ENCODE measurements at places on chromosomes 11 and 22.
A peak's percentile ranks its signal among the peaks of the same experiment; 100 is the strongest.

DNA sequence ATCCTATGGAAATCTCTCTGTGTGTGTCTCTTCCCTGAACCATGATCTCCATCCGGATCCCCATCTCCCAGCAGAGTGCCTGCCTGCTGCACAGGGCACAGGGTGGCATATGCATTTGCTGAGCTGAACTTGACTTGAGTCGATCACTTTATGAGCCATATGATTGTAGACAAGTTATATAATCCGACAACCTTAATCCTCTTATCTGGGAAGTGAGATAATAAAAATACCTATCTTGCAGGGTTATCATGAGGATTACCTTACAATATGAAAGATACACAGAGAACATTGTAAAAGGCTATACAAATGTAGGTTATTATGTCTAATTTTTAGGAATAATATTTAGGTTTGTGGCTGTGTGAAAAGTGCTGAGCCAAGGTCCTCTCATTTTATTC is 124.5 kb downstream of the ST3GAL4 start:
- DNase-seq: no peak

DNA sequence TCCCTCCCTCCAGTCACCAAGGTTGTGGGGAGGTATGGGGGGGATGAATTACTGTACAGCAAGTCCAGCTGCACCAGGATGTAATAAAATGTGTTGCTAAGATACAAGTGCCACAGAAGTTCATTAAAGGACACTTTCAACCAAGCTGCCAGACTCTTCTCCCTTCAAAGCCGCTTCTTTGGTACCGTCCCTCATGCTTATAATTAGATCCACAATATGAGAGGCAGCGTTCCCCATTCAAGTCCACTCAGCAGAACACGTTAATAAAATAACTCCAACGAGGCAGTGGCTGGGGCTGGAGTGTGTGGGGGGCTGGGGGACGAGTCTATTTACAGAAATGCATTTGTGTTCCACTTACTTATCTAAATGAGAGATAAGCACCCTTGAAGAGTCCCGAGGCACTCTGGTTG is 14.7 kb downstream of the PHF21B start:
- no peak for DNase-seq

DNA sequence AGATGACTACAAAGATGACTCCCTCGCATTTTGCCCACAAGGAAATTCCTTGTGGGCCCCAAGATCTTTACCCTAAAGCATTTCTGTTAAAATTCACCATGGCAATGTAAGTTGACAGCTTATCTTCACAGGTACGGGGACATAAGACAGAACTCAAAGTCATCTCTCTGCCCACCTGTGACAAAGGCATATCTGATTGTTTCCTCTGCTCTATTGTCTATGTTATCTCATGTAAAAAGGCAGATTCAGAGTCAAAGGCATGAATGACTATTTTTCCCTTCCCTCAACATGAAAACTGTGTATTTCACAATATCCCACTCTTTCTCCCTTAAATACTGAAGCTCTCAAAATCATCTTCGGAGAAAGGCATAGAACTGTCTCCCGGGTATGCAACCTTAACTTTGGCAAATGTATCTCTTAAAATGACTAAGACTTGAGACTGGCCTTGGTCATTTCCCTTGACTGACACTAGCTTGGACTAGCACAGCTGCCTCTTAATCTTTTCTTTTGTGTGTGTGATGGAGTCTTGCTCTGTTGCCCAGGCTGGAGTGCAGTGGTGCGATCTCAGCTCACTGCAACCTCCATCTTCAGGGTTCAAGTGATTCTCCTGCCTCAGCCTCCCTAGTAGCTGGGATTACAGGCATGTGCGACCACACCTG is 103.2 kb downstream of the MICAL3 start:
- DNase-seq: no peak

- no peak for DNase-seq
Measured at GRCh38 chr11:61139387-61139786, 21.8 kb downstream of the VPS37C start.

GRCh38 chr11:47980088-47980906 is at the start of gene PTPRJ:
TSS of gene PTPRJ (plus strand) at chr11:47980559. CDS start at chr11:47980913, 354 bp downstream.
- peak; percentile 80 for DNase-seq

- no peak for DNase-seq
Measured at GRCh38 chr11:65539744-65540289, 14.9 kb downstream of the SCYL1 start.

DNA sequence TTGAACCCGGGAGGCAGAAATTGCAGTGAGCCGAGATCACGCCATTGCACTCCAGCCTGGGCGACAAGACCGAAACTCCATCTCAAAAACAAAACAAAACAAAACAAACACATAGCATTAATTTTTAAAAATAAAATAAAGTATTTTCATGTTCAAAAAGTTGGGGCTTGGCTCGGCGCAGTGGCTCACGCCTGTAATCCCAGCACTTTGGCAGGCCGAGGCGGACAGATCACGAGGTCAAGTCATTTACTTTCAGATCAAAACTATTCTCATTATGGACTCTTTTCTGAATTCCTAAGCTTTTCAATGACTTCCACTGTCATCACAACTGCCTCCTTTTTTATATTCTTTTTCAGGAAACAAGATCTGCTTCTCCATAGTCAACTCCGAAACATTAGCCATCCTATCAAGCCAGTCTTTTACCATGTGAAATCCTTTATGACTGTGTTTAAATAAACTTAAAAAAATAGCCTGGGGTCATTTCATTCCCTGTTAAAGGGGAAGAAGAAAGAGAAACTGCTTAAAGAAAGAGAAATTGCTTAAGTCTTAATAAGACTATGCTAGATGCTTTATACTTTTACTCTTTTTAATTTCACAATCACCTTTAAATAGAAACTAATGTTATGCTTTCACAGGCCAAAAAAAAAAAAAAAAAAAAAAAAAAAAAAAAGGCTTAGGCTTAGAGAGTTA is 13.1 kb upstream of the CHRNA10 start:
- DNase-seq: no peak

GRCh38 chr11:3840004-3840869 is 522 bp downstream of the RHOG start:
- no peak for DNase-seq

- peak; percentile 51 for DNase-seq
Measured at GRCh38 chr11:14904745-14905103, 12.7 kb upstream of the CYP2R1 start.

GRCh38 chr22:44390613-44390970 is 77.8 kb upstream of the SHISAL1 start:
- no peak for DNase-seq

DNA sequence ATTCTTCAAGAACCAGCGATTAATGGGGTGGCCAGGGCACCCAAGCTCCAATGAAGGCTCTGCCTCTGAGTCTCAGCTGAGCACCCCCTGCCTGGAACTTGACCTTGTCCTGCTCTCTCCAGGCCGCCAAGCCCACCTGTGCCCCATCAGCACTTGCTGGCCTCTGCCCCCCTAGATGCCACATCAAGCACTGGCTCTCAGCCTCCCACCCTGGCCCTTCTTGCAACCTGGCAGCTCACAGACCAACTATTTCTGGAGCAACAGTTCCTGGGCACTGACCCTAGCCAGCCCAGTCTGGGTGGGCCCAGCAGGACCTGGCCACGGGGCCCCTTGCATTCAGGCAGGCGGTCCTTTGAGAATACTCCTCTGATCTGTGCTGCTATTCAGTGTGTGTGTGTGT is 98.8 kb upstream of the PITPNB start:
- DNase-seq: no peak

GRCh38 chr11:117793583-117793982 is 3.4 kb downstream of the DSCAML1 start:
- no peak for DNase-seq

GRCh38 chr11:12990162-12990480 is 19.0 kb upstream of the RASSF10 start:
- DNase-seq: no peak

GRCh38 chr11:109791337-109791736 is 301.9 kb upstream of the ZC3H12C start:
- DNase-seq: no peak

- DNase-seq: no peak
Measured at GRCh38 chr11:75632450-75632849, 36.4 kb downstream of the MAP6 start.

- DNase-seq: no peak
Measured at GRCh38 chr11:130472434-130472961, 24.1 kb downstream of the ADAMTS15 start.

DNA sequence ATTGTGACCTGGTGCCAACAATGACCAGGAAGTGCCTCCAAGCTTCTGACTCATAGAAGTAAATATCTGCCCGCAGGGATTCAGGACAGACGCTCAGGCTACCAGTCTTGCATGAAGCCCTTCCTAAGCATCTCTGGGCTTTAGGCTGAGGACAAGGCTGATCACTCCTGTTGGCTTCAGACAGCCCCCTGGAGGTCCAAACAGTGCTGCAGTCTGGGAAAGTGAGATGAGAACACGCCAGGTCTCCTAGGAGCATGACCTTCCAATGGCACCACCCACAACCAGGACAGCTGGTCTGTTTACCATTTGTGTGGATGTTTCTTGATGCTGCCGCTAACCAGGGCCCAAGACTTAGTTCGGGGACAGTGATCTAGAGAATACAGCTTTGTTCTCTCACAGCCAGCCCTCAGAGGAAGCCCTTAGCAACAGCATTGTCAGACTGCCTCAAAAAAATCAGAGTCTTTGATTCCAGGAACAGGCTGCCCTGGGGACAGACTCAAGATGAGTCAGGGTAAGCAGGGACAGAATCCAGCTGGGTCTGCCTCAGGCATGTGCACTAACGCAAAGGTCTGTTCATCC is 111.2 kb downstream of the ZNF280B start:
- peak; percentile 46 for DNase-seq

DNA sequence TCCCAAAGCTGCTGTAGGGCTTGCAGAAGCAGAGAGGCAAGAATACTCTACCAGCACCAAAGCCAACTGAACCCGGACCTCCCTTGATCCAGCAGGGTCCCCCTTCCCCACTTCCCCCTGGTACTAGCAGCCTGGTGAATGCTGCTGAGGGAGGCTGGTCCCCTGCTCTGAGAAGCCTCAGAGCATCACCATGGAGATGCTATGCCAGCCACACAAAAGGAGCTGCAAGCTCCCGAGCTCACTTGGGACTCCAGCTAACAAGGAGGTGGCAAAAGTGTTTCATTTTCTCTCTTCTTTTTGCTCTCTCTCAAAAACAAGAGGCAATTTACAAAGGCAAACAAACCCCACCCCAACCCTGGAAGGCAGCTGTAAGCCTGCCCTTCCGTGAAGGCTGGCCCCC is 509.8 kb downstream of the BUD13 start:
- no peak for DNase-seq

GRCh38 chr11:16292167-16292859 is 64.0 kb downstream of the SOX6 start:
- no peak for DNase-seq

DNA sequence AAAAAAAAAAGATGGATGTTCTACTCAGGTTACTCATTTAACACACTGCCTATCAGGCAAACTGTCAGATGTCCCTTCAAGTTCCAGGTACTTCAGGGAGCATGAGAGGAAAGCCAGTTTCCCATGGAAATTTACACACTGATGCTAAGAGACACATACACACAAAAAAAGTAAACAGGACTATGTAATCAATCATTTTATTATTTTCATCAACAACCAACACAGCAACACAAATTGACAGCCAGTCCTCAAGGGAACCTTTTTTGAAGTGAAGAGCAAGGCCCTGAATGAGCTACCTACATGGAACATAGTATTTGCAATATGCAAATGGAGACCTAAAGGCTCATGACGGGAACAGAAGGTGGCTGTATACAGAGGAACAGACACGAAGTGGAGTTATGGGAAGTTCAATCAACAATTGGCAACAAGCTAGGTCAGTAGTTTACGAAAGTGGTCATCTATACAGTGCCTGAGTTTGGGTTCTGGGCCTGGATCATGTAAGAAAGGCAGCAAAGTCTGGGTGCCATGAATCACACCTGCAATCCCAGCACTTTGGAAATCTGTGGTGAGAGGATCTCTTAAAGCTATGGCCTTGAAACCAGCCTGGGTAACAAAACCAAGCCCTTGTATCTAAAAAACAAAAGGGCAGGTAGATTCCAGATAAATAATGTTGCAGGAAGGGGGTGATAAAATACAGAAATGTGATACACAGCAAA is 12.6 kb upstream of the WDR74 start:
- no peak for DNase-seq

GRCh38 chr11:111069066-111069465 is 176.5 kb upstream of the POU2AF2 start:
- DNase-seq: peak; percentile 8

GRCh38 chr11:21646351-21646750 is 546.5 kb upstream of the ANO5 start:
- no peak for DNase-seq

DNA sequence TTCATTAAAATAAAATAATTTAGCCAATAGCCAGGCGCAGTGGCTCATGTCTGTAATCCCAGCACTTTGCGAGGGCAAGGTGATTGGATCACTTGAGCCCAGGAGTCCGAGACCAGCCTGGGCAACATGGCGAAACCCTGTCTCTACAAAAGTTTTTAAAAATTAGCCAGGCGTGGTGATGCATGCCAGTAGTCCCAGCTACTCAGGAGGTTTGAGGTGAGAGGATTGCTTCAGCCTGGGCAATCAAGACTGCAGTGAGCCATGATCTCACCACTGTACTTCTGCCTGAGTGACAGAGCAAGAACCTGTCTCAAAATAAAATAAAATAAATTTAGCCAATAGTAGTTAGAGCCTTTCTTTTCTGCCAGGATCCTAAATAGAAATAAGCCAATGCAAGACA is 12.2 kb downstream of the HPS5 start:
- DNase-seq: no peak

DNA sequence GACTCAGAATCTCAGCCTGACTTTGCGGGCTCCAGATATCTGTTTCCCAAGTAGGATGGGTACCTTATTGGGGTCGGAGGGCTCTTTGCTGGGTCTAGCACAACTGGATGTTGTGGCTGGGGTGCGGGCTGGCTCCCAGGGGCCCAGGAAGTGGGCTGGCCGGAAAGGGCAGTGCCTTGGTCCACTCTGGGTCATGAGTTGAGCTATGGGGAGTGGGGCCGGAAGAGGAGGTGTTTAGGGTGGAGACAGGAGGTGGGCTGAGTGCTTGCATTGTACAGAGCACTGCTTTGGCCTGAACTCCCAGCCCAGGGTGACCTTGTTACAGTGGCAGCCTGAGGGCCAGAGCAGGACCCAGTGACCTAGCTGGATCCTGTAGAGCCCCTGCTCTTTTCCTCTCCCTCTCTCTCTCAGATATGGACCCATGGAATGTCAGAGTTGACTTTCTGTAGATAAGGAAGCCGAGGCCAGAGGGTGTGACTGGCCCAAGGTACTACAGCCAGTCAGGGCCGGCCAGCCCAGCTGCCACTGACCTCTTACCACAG is 13.2 kb downstream of the PHLDB1 start:
- peak; percentile 58 for DNase-seq

DNA sequence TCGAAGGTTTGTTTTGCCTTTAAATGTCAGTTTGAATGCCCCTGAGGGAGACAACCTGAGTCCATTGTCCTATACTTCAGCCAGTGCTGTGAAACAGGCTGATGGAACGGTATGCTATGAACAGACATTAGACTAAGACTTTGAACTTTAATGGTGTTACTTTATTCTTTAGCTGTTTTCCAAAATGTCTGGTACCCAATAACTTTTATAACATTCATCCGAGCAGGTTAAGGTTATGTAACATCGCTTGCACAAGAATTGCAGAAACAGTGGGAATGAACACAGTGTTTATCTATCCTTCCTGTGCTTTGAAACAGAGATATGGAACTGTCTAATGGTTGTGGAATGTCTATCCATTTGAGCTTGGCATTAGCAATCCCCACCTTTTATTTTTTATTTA is 12.5 kb upstream of the PTS start:
- DNase-seq: peak; percentile 26

Data from HuH-7 (cell line).